ENCODE measurements at places on chromosomes 5 and 9.

- no peak for DNase-seq
Observed at GRCh38 chr5:127586811-127587210, 62.1 kb upstream of the CTXN3 start.

DNA sequence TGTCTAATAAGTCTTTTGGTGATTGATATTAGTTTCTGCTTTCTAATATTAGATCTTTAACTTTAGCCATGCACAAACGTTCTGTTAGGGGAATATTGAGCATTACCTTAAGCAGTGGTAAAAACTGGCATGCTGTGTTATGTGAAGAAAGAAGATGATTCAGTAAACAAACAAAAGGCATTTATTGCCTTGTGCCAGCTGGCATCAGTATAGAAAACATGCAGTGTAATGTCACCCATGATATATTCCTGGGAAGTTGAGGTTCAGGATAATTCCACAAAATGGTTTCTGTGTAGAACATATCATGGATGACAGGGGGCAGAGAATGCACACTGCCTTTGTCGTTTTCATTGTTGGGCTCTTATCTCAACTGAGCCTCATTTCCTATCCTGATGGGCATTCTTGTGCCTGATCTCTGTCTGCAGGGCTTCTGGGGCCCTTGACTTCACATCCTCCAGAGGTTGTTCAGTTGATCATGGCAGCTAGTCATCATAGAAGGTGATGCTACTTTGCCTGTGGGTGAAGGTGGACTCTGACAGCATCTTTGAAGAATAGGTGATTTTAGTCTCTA is 24.2 kb downstream of the LRRTM2 start:
- no peak for DNase-seq

GRCh38 chr9:97900103-97900737 is 22.1 kb downstream of the TRMO start:
- DNase-seq: no peak

GRCh38 chr9:105191508-105192121 is 52.8 kb upstream of the SLC44A1 start:
- DNase-seq: no peak

DNA sequence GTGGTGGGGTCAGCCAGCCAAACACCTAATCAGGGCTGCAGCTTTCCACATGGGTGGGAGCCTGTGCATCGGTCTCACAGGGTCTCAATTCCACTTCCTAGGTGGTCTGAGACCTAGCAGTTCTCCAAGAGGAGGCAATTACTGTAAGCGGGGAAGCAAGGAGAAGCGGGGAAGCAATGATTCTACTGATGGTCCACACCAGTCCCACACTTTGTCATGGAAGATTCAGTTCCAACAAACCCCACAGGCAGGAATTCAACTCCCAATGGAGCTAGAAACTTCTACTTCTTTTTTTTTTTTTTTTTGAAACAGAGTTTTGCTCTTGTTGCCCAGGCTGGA is 158.7 kb upstream of the RAI14 start:
- DNase-seq: no peak

Measured in ascending aorta (tissue), 2 donors.